GM13976 (cell line): ENCODE measurements at places on chromosomes 6 and 20.

GRCh38 chr20:35359335-35359950, 52.3 kb downstream of the UQCC1 start:
- no peak for DNase-seq

DNA sequence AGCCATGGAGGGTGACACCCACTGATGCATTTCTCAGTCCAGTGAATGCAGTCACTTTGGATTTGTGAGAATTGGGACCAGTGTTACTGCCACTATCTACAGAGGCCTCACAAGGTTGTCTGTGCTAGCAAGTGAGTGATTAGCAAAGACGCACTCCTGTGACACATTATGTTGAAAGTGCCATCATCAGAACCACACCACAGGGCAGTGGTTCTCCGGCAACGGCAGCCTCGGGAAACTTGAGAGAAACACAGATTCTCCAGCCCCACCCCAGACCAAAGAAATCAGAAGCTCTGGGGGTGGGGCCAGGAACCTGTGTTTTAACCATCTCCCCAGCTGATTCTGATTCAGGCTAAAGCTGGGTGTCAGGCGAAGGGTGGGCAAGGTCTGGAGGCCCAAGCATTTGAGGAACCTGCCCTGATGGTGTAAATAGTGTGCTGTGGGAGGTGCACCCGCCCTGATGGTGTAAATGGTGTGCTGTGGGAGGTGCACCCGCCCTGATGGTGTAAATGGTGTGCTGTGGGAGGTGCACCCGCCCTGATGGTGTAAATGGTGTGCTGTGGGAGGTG, 39.9 kb downstream of the TMEM242 start:
- DNase-seq, result no peak

GRCh38 chr6:149032599-149033405, 284.7 kb upstream of the TAB2 start:
- peak; percentile 83 for DNase-seq

GRCh38 chr6:126148853-126149252, 162.5 kb downstream of the TRMT11 start:
- DNase-seq, result no peak

DNA sequence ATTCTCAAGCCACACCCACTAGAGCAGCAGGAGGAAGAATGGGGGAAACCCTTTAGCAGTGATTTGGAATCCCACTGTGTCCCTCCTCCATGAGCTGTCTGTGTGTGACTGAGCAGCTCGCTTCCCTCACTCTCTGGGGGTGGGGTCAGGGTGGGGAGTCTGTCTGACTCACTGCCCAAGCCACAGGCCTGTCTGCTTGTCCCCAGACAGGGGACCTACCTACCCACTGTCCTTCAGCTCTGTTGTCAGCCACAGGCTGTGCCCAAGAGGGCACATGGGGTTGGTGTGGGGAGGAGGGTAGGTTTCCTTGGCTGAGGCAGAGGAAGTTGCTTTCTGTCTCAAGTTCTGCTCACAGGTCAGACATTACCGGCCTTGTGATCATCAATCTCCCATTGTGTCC, 127.0 kb downstream of the MAFB start:
- DNase-seq, result no peak

GRCh38 chr6:25369036-25369432, 89.9 kb downstream of the CARMIL1 start:
- no peak for DNase-seq

- peak; percentile 26 for DNase-seq
Observed at GRCh38 chr6:14025160-14025559, 92.4 kb upstream of the CD83 start.

- no peak for DNase-seq
Observed at GRCh38 chr6:43716099-43716498, 28.5 kb upstream of the MRPS18A start.

DNA sequence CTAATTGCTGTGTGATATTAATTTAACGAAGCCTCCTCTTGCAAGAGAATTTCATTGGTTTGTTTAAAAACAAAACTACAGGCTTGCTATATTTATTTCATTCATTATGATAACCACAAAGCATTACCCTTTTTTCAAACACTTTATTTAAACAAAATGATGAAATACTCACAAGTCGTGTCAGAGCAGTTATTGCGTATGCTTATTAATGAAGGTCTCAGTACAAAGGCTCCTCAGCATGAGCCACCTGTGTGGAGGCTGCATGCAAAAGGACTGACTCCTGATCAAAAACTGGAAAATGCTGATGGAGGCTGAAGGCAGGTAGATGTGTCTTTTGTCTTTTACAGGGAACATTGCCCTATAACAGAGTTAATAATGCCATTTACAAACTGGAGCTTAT, 130.5 kb downstream of the CRYBG1 start:
- DNase-seq, result no peak

GRCh38 chr6:111484633-111484930, 1.6 kb upstream of the REV3L start:
- DNase-seq, result no peak

GRCh38 chr20:43605715-43606114, 15.0 kb downstream of the IFT52 start:
- DNase-seq, result no peak

DNA sequence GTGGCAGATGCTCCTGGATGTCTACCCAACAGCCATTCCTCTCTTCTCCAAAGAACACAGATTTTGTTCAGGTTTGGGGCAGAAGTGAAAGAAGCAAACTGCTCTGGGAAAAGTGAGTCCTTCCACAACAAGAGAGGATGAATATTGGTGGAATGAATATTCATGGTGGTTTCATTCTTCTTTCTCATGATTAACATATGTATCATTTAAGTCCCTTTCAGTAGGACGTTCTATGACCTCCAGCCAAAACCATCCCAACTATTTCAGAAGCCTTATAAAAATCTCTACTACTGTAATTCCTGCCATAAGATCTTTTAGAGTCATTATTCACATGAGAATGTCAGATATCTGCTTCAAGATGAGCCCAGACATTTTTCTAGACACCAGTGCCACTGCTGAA, 44.4 kb downstream of the MDN1 start:
- DNase-seq, result no peak

DNA sequence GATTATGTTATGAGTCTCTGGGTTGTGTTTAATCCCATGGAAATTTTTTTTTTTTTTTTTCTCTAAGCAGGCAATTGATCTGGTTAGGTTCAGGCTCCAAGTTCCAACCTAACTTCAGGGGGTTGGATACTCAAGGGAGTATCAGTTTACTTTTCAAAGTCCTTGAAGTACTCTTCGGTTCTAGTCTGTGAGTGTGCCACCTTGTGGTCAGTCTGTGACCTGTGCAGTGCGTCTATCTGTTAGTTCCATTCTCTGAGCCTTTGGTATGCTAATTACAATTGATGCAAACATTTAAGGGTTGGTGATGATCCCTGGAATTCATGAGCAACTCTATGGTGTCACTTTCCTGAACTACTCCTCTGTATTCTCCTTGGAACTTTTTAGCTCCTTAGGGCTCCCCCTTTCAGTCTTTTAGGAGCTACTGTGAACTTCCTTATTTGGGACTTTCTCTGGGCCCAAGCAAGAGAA, 342.0 kb downstream of the SOX4 start:
- DNase-seq, result no peak

- DNase-seq, result no peak
Observed at GRCh38 chr6:4224067-4224978, 88.9 kb upstream of the ECI2 start.

DNA sequence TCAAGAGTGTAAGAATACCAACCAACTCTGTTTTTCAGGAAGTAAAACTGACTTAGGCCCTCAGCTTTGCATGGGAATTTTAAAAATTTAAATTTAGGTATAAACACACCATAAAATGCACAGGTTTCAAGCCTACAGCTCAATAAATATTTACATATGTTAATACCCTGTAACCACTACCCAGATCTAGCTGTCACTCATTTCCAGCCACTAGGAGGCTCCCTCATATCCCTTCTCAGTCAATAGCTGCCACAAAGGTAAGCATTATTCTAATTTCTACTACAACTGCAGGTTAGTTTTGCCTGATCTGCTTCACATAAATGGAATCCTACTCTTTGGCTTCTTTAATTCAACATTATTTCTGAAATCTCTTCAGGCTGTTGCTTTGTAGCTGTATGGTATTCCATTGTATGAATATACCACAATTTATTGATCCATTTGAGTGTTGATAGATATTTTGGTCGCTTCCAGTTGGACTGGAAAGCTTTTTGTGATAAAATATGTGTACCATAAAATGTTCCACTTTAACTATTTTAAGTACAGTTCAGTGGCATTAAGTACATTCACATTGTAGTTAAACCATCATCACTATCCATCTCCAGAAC, 32.5 kb upstream of the MEI4 start:
- no peak for DNase-seq

DNA sequence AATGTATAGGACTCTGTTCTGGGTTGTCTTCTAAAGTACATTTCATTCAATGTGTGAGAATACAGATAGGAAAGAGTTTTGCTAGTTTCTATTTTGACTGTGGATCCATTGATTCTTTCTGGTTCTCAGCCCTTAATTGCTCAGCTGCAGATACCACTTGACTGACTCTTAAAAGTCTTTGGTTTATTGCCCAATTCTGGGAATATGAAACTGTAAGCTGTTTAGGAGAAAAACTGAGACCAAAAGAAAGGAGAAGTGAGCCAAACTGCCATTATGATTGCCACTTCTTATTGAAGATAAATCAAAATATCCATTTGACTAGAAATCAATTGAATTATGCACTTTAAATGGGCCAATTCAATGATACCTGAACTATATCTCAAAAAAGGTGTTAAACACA, 211.4 kb downstream of the ESR1 start:
- DNase-seq, result no peak

GRCh38 chr6:3467996-3468395, 11.1 kb upstream of the SLC22A23 start:
- DNase-seq, result no peak

DNA sequence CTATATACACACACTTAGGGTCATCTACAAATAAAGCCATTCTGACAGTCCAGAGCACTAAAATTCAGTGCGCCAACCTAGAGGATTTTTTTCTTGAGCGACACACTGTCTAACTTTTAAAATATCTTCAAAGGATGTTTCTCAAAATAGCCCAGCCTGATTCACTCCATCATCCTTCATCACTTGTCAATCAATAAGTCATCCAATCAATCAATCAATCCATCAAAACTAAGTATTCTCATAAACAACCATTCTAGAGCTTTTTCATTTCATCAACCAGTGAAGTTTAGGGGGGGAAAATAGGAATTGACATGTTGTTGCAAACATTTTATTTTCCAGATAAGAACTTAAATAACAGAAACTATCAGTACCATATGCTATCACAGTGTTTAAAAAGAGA, 183.2 kb downstream of the HDGFL1 start:
- no peak for DNase-seq

DNA sequence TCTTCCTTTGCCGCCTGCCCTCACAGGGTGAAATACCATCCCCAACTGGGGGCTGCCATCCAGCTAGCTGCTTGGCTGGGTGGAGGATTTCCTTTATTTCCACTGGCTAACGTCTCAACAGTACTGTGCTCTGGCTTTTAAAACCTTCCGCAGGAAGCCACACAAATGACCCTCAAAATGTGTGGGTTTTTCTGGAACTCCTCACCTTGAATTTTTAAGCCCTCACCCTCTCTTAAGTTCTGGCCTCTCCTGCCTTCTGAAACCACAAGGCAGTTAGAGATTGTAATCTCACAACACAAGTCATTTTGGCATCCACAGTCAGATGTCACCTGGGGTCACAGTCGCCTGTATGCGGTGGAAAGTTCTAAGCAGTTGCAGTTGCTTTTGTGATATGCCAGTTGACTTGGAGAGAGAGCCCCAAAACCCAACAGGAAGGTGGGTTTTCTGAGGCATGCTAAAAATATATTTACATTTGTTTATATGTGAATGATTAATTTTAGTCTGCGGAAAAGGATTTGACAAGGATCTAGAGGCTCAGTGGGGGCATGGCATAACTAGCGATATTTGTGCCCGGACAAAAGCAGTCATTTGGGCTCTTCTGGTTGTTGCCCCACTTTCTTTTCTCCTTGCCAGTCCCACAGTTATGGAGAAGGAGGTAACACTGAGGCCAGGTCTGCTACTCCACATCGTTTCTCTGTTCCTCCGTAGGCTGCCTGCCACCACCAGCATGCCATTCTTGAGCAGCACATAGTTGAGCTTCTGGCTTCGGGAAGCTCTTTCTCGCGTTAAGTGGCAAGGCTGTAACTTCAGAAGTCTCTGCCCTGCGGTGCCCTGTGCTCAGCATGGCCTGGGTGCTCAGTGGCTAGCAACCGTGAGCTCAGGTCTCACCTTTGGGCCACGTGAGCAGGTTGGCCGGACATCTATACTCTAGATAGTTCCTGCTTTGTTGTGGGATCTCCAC, 335.3 kb downstream of the CD83 start:
- DNase-seq, result no peak

- DNase-seq, result no peak
Observed at GRCh38 chr20:17714597-17714996, 14.8 kb downstream of the BANF2 start.

DNA sequence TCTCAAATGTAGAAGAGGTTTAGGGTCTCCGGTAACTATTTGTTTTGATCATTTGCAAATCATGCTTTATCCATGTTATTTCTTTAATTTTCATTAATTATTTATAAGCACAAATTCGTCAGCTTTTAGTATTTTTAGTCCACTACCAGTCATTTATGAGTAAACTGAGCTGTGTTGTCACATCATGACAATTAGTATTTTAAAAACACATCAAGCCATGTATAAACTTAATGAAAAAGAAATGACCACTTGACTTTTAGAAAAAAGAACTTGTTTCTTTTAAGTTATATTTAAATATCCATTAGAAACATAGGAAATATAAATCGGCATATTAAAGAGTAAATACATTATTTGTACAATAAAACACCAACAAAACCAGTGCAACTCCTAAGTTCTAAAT, 2.8 kb downstream of the NKX2-4 start:
- DNase-seq, result no peak

DNA sequence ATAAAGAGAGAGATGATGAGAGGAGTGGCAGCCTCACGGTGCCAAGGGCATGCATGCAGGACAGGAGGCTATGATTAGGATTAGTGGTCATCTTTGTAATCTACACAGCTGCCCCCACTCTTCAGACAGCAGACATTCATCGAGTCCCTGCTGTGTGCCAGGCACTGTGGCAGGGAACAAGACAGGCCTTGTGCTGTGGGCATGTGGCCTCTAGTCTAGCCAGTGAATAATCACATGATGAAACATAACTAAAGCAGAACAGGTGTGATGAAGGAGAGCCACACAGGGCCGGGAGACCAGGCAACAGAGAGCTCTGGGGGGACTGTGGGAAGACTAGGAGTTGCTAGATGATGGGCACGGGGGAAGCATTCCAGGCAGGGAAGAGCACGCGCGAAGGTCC, 22.2 kb downstream of the TOX2 start:
- no peak for DNase-seq

GRCh38 chr6:148466158-148466557, 123.5 kb downstream of the SASH1 start:
- DNase-seq, result no peak
